Right ventricle myocardium superior (tissue), 1 donor: ENCODE measurements at places on chromosomes 12 and 14. TPM values are rescaled to one million over a fixed set of nuclear protein-coding genes. Genes with fewer than 3 reads are reported as not detected.

PRICKLE1 gene
- total RNA-seq, result 14.4 TPM

DNA sequence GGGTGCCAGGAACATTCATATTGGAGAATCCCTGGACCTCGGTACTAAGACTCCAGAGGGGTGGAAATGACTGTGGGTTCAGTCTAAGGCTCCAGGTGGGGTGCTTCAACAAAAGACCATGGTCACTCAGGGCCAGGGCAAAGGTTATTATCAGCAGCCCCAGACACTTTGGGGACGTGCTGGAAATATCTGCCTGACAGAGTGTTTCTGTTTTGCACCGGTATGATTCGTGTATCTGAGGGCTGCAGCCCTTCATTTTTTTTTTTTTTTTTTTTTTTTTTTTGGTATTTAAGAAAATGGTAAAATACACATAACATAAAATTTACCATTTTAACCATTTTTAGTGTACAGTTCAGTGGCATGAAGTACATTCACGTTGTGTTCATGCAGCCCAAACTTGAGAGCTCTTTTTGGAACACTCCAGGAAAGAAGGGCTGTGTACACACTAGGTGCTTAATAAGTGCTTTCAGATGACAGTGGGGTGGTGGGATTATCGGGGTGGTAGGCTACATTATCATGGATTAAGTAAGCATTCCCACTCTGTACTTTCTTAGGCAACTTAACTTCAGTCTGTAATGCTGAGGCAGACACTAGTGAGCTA lies 120.3 kb downstream of the CHST11 start:
- no peak for DNase-seq

GRCh38 chr12:132604668-132605441 lies 5.5 kb downstream of the LRCOL1 start:
- peak; percentile 19 for DNase-seq

KRT72 gene
- total RNA-seq, result not detected

GRCh38 chr14:62027958-62028357 lies 265.7 kb downstream of the SNAPC1 start:
- no peak for DNase-seq

GSC gene
- 0.24 TPM for total RNA-seq

- no peak for DNase-seq
Observed at GRCh38 chr14:55133416-55133815, 4.4 kb downstream of the LGALS3 start.

- DNase-seq, result peak; percentile 88
Observed at GRCh38 chr14:49687942-49688700, at the start of gene POLE2. TSS of gene POLE2 (minus strand) at chr14:49688214. CDS start at chr14:49688203, 11 bp downstream.

GRCh38 chr12:117749431-117749830 lies 219.4 kb downstream of the KSR2 start:
- no peak for DNase-seq

POC1B gene
- 7.0 TPM for total RNA-seq

NELL2 gene
- 0.65 TPM for total RNA-seq

DNA sequence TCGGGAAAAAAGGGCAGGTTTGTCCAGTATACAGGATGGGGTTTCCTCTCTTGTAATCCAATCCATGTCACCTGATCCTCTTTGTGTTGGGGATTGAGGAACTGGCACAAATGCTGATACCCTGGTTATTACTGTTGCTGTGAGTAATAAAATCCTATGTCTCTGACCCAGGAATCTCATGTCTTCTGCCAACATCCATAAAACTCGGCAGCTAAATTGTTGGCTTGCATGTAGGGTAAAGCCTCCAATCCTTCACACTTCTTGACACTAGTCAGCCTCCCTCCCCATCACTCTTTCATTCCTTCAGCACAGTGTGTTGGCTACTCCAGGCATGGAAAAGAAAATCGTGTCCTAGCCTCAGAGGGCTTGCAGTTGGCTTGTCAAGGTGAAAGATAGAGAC lies 9.2 kb upstream of the NOS1 start:
- DNase-seq, result no peak
